Activated CD8-positive, alpha-beta memory T cell treated with anti-CD3 and anti-CD28 coated beads, Interleukin-2, amount 10 ng/mL, durations not matched to agents 7 days and 5 days (primary cell): ENCODE measurements at places on chromosomes 6 and 20. TPM values are rescaled to one million over a fixed set of nuclear protein-coding genes. Genes with fewer than 3 reads are reported as not detected.
A peak's percentile ranks its signal among the peaks of the same experiment; 100 is the strongest.

- peak; percentile 59 for DNase-seq
Observed at GRCh38 chr20:52103335-52103912, 88.2 kb downstream of the ZFP64 start.

DNA sequence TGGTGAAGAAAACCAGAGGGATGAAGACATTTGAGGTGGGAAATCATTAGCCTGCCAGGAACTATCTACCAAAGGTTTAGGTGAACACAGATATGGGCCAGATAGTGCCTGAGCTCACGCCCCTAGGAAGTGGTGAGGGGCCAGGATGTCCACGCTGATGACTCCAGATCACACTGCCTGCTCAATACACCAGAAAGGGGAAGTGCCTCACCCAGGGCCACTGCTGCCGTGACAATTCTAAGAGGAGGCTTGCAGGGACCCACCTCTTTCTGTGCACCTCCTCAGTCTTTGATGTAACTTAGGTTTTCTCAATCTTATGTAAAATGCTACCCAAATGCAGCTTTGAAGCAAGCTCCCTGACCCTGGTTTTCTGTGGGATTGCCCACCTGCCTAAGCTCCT, 5.4 kb upstream of the RAB44 start:
- peak; percentile 84 for DNase-seq

DNA sequence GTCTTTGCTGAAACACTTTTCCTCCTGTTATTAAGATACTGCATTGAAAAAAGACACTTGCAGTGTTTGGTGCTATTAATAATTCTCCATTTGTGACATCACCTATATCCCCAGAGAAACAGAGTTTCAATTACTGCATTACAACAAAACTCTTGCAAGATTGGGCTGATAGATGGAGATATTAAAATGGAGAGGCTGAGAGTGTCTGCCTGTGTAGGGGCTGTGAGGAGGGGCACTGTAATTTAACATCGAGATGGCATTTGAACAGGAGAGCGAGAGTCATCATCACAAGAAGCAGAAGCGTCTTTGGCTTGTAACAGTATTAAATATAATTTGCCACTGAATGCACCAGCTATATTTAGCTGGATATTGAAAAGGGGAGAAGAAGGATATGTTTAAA, 316.5 kb downstream of the CDH26 start:
- DNase-seq = no peak

GRCh38 chr20:47929368-47930115, 144.3 kb upstream of the SULF2 start:
- DNase-seq = no peak

DNA sequence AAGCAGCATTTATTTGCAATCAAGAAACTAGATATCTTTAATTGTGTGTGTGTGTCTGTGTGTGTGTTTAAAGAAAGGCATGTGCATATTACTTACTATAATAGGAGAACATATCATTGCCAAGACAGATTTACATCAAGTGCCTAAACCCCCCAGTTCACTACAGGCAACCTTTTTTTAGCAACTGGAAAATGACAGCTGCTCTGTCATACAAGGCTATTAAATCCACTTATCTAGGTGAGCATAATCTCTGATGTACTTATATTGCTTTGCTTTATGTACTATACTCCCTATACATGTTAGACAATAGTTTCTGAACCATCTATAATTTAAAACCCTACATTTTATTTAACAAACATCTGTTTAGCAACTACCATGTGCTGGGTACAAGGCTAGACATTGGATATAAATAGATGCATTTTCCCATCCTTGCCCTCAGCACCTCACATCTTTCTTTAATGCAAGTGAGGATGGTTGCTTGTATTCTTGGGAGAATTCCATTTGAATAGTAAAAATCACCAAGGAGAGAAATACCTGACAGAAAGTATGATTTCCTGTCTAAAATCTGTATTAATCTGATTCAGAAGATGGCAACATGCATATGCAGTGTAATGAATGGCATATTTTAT, 398.3 kb downstream of the LAMA2 start:
- DNase-seq = no peak

DNA sequence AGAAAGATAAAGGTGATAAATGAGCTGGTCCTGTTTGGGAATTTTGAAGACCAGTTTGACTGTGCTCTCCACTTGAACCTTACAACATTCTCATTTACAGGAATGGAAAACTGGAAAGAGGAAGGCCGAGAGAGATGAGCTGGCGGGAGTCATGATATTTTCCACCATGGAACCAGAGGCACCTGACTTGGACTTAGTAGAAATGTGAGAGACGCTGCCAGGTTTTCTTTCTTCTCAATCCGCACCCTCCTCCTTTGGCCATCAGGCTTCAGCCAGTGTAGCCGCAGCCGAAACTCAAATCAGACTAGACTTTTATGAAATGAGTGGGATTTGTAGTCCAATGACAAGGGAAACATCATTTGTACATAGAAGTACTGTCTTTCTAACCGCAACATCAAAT, 54.7 kb upstream of the SYNJ2 start:
- DNase-seq = no peak

DNA sequence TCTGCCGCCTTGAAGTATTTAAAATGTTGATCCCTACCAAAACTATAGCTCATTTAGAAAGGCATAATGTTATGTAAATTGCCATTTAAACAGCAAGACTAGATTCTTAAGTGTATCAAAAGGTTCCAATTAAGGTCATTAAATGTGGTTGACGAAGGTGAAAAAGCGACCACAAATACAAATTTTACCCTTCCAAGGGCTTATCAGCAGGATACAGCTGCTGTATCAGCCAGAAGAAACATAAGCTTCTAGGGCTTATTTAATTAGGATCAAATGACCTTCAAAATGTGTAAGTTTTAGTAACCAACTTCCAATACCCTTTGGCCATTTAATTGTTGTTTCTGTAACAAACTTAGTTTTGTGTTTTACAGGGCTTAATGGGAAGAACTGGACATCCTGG, 139.9 kb downstream of the COL9A1 start:
- DNase-seq = no peak

GRCh38 chr6:15073883-15074465, 171.9 kb upstream of the JARID2 start:
- DNase-seq = no peak

DNA sequence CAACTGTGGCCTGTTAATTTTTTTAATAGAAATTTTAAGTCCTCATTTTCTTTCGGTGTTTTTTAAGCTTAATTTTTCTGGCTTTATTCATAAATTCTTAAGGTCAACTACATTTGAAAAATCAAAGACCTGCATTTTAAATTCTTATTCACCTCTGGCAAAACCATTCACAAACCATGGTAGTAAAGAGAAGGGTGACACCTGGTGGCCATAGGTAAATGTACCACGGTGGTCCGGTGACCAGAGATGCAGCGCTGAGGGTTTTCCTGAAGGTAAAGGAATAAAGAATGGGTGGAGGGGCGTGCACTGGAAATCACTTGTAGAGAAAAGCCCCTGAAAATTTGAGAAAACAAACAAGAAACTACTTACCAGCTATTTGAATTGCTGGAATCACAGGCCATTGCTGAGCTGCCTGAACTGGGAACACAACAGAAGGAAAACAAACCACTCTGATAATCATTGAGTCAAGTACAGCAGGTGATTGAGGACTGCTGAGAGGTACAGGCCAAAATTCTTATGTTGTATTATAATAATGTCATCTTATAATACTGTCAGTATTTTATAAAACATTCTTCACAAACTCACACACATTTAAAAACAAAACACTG, 10.1 kb downstream of the HFE start:
- DNase-seq = peak; percentile 73

GRCh38 chr20:37114012-37114411, 18.2 kb upstream of the RBL1 start:
- no peak for DNase-seq

DNA sequence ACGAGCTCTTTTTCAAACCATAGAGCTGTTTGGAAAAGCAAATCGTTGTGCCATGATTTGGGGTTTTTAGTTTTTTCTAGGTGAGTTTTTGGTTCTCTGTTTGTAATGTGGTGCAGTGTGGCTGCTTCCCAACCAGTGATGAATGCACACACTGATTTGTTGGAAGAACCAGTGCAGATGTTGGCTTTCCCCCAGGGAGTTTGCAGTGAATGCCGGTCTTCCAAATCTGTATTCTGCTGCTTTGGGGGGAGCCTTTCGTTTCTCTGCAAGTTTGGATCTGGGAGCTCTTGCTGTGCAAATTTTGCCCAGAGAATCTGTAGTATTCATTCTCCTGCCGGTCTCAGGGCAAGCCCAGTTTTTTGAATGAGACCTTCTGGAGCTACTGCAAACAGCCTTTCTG, 14.5 kb downstream of the HECA start:
- DNase-seq = no peak

- no peak for DNase-seq
Observed at GRCh38 chr6:163491737-163492300, 77.3 kb downstream of the QKI start.

- no peak for DNase-seq
Observed at GRCh38 chr20:64260239-64260638, 4.7 kb downstream of the PCMTD2 start.

GRCh38 chr6:11727998-11728961, 50.3 kb downstream of the ADTRP start:
- no peak for DNase-seq

- no peak for DNase-seq
Observed at GRCh38 chr6:8829296-8829695, 394.0 kb upstream of the SLC35B3 start.

- DNase-seq = no peak
Observed at GRCh38 chr6:2026133-2026532, 219.3 kb downstream of the GMDS start.

- DNase-seq = no peak
Observed at GRCh38 chr20:63542696-63543095, 4.9 kb downstream of the SRMS start.

GRCh38 chr6:123810948-123811347, 7.3 kb downstream of the NKAIN2 start:
- DNase-seq = no peak

- DNase-seq = no peak
Observed at GRCh38 chr20:59402681-59403080, 102.3 kb downstream of the EDN3 start.

DNA sequence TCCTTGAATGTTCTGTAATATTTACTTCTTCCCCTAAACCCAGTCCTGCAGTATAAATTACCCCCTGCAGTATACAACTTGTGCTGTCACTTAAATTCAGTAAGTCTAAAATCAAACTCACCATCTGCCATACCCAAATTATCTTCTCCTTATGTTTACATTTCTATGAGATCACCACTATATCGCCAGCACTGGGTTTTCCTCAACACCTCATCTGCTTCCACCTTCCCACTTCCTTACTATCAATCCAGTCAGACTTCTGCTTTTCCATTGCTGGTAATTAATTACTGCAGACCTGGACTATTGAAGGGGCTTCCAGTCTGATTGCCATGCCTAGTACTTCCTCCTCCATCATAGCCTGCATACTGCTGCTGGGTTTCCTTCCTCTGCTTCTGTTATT, 15.2 kb downstream of the EFHC1 start:
- no peak for DNase-seq

GRCh38 chr6:5670811-5671561, 335.7 kb downstream of the NRN1 start:
- no peak for DNase-seq

DNA sequence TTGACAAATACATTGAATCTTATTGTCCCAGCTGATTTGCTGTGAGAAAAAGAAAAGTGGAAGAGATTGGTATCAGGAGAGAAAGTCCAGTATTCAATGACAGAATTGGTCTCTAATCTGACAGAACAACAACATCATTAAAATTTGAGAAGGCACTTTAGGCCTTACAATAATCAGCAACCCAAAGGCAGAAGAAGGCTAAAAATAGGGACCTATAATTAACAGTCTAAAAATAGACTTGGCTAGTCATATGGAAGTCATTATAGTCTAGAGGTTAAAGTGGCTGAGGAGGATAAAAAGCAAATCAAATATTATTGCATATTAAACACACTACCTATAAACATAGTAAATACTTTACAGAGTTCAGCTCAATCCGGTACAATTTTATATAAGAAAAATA, 393.6 kb upstream of the JAG1 start:
- DNase-seq = no peak

DNA sequence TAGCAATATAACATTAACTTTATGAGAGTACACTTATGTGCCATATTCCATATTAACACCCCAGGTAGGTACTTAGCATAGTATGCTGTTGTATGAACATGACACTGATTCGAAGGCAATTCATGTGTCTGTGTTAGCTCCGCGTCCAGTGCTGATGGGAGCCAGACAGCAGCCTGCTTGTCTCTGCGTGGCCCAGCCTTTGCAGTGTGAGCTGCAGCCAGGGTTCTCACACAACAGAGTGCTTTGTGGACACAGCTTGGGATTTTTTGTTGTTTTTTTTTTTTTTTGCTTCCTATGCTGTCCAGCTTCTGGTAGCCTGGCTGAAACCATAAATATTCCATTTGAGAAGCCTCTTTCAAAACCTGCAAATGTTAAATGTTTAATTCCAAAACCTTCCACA, 350.9 kb downstream of the SMOC2 start:
- DNase-seq = no peak

DNA sequence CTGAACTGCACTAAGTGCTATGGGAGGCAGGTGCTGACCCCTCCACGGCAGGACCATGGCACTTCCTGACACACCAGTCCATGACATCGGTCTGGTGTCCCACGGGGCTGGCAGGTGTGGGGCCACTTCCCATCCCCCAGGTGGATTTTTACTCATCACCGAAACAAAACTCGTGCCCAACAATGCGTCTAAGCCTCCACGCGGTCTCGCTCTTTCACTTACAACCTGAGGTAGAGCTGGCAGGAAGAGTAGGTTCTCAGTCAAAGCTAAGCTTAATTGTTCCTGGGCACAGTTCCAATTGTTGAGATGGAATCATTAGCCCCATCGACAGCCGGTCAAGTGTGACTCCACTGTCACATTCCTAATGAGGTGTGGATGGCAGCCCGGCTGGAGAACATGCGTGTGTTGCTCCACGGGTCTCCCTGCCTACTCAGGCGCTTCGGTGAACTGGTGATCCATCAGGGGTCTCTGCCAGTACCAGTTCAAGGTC, 125.7 kb downstream of the SLC23A2 start:
- DNase-seq = no peak

DNA sequence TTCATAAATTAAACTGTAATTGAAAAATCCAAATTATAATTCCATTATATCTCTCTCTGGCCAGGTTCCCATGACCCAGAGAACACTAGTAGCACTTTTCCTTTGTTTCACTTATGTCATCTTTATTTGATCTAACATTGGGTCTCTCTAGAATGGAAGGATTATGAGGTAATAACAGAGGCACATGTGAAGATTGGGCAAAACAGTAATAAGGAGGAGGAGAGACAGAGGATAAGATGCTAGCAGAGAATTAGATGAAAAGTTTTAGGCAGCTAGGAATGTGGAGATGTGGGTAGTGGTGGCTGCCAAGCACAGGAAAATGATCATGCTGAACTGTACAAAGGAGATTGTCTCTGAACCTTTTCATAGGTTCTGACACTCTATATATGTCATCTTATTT, 3.3 kb downstream of the TAB2 start:
- no peak for DNase-seq

- DNase-seq = peak; percentile 85
Observed at GRCh38 chr20:51529758-51530157, 12.8 kb downstream of the NFATC2 start.

- no peak for DNase-seq
Observed at GRCh38 chr6:109235481-109236038, 140.3 kb downstream of the CEP57L1 start.

The WFDC5 gene
- total RNA-seq = not detected

The SLC22A1 gene
- 1.6 TPM for total RNA-seq

The DOK5 gene
- 4.4 TPM for total RNA-seq

The RBPJL gene
- total RNA-seq = not detected

The SALL4 gene
- total RNA-seq = 0.06 TPM

The B4GALT5 gene
- total RNA-seq = 30.9 TPM

The BACH2 gene
- total RNA-seq = 21.5 TPM

The LTV1 gene
- total RNA-seq = 22.5 TPM

The NR2E1 gene
- not detected for total RNA-seq

The TOMM6 gene
- 219 TPM for total RNA-seq

The BPIFB4 gene
- total RNA-seq = not detected
